ENCODE measurements at places on chromosomes 3 and 15.

- no peak overlapping the region for H3K4me3 ChIP-seq
- H3K36me3 ChIP-seq, result no peaks in the 10 kb centered on the region
- DNase-seq, result no peak
- no peaks in the 10 kb centered on the region for H3K4me1 ChIP-seq
- H3K27me3 ChIP-seq, result no peaks in the 10 kb centered on the region
- no peak overlapping the region for H3K27ac ChIP-seq
Observed at GRCh38 chr3:77362936-77363335, 323.0 kb downstream of the ROBO2 start.

- H3K4me3 ChIP-seq, result no peak overlapping the region
- H3K27me3 ChIP-seq, result no peaks in the 10 kb centered on the region
- H3K27ac ChIP-seq, result no peak overlapping the region
- DNase-seq, result no peak
- H3K4me1 ChIP-seq, result peaks cover 18% of the 10 kb centered on the region
Observed at GRCh38 chr3:10169000-10169496, 4.3 kb downstream of the IRAK2 start.

DNA sequence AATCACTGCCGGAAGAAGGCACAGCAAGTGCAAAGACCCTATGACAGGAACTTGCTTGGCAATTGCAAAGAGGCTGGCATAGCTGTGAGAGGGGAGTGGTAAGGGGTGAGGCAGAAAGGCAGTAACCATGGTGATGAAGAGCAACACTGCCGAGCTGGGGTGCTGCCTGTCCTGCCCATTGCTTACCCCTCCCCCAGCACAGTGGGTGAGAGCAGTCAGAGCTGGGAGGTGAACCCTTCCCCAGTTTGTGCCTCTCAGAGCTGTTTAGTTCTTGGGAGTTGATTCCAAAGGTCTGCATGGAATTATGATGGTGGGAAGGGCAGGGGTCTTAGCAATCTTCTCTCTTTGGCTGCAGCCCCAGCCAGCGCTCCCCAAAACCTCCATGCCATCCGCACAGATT is 8.8 kb downstream of the TYRO3 start:
- no peaks in the 10 kb centered on the region for H3K36me3 ChIP-seq
- H3K4me1 ChIP-seq, result no peaks in the 10 kb centered on the region
- no peak overlapping the region for H3K27ac ChIP-seq

GRCh38 chr15:75213212-75213767 is 11.6 kb downstream of the C15orf39 start:
- H3K27me3 ChIP-seq, result no peaks in the 10 kb centered on the region
- H3K27ac ChIP-seq, result no peak overlapping the region
- H3K4me3 ChIP-seq, result no peak overlapping the region

GRCh38 chr15:89066280-89066679 is 22.0 kb upstream of the ABHD2 start:
- no peaks in the 10 kb centered on the region for H3K27me3 ChIP-seq
- DNase-seq, result no peak
- no peak overlapping the region for H3K27ac ChIP-seq
- H3K36me3 ChIP-seq, result no peaks in the 10 kb centered on the region
- no peak overlapping the region for H3K4me3 ChIP-seq
- H3K4me1 ChIP-seq, result no peaks in the 10 kb centered on the region

- no peak for DNase-seq
- peaks cover 20% of the 10 kb centered on the region for H3K4me1 ChIP-seq
- no peaks in the 10 kb centered on the region for H3K36me3 ChIP-seq
- H3K27me3 ChIP-seq, result no peaks in the 10 kb centered on the region
Observed at GRCh38 chr3:155949453-155950217, 79.2 kb downstream of the GMPS start.

Measured in thoracic aorta (tissue), 2 donors.